HepG2 (cell line): ENCODE measurements at places on chromosomes 12 and 14. TPM values are rescaled to one million over a fixed set of nuclear protein-coding genes. Genes with fewer than 3 reads are reported as not detected.

Gene POTEG
- not detected in 2 replicates for total RNA-seq

Gene COL2A1
- total RNA-seq: 9.2 and 38.3 TPM in 2 replicates

- H3K27me3 ChIP-seq: no peaks in the 10 kb centered on the region; the same call in 2 of the 3 replicates
- no peak for DNase-seq
- H3K36me3 ChIP-seq: no peaks in the 10 kb centered on the region
- H3K4me3 ChIP-seq: no peak overlapping the region
- H3K27ac ChIP-seq: no peak overlapping the region
Measured at GRCh38 chr12:70648831-70649230, 11.6 kb upstream of the PTPRB start.

GRCh38 chr14:69763761-69764510 is 3.0 kb upstream of the SRSF5 start:
- H3K4me1 ChIP-seq: peaks cover 18% of the 10 kb centered on the region
- H3K4me3 ChIP-seq: no peak overlapping the region
- no peak overlapping the region for H3K27ac ChIP-seq
- no peaks in the 10 kb centered on the region for H3K27me3 ChIP-seq

Gene TAS2R8
- 0.09 TPM in 1 of 2 replicates, not detected in the other for total RNA-seq

GRCh38 chr14:71076462-71077092 is 169.3 kb downstream of the PCNX1 start:
- no peak for DNase-seq
- no peak overlapping the region for H3K4me3 ChIP-seq
- no peak overlapping the region for H3K27ac ChIP-seq
- peaks cover 45% of the 10 kb centered on the region for H3K36me3 ChIP-seq

- no peak overlapping the region for H3K27ac ChIP-seq
- H3K27me3 ChIP-seq: no peaks in the 10 kb centered on the region
- H3K36me3 ChIP-seq: no peaks in the 10 kb centered on the region
- DNase-seq: no peak
- H3K4me1 ChIP-seq: peaks cover 6% of the 10 kb centered on the region; the same call in 1 of the 2 replicates
- no peak overlapping the region for H3K4me3 ChIP-seq
Measured at GRCh38 chr14:30808576-30808975, 65.8 kb upstream of the COCH start.

Gene TSPAN11
- total RNA-seq: 0.07 and 0.13 TPM in 2 replicates

Gene B3GNT4
- total RNA-seq: 0.04 TPM in 1 of 2 replicates, not detected in the other

GRCh38 chr14:74347097-74347794 is 1.0 kb upstream of the VRTN start:
- H3K36me3 ChIP-seq: no peaks in the 10 kb centered on the region
- no peak overlapping the region for H3K27ac ChIP-seq
- H3K4me3 ChIP-seq: no peak overlapping the region
- no peak for DNase-seq
- peaks cover 6% of the 10 kb centered on the region; the same call in 1 of the 2 replicates for H3K4me1 ChIP-seq

GRCh38 chr14:25006961-25007795 is 42.8 kb downstream of the STXBP6 start:
- H3K27me3 ChIP-seq: no peaks in the 10 kb centered on the region
- no peaks in the 10 kb centered on the region for H3K36me3 ChIP-seq

Gene NDRG2
- total RNA-seq: 27.2 and 27.4 TPM in 2 replicates

- peaks cover 14% of the 10 kb centered on the region for H3K4me1 ChIP-seq
- DNase-seq: no peak
- H3K27ac ChIP-seq: no peak overlapping the region
- H3K4me3 ChIP-seq: no peak overlapping the region
- peaks cover 5% of the 10 kb centered on the region for H3K36me3 ChIP-seq
- no peaks in the 10 kb centered on the region for H3K27me3 ChIP-seq
Measured at GRCh38 chr12:95100264-95101190, 27.1 kb upstream of the NR2C1 start.

Gene ADCY4
- not detected in 2 replicates for total RNA-seq

- no peaks in the 10 kb centered on the region for H3K36me3 ChIP-seq
- H3K27me3 ChIP-seq: no peaks in the 10 kb centered on the region
- no peaks in the 10 kb centered on the region for H3K4me1 ChIP-seq
- H3K4me3 ChIP-seq: no peak overlapping the region
- no peak for DNase-seq
Measured at GRCh38 chr12:66196806-66197205, 7.8 kb downstream of the IRAK3 start.

Gene CCND2
- 1.1 and 1.4 TPM in 2 replicates for total RNA-seq

DNA sequence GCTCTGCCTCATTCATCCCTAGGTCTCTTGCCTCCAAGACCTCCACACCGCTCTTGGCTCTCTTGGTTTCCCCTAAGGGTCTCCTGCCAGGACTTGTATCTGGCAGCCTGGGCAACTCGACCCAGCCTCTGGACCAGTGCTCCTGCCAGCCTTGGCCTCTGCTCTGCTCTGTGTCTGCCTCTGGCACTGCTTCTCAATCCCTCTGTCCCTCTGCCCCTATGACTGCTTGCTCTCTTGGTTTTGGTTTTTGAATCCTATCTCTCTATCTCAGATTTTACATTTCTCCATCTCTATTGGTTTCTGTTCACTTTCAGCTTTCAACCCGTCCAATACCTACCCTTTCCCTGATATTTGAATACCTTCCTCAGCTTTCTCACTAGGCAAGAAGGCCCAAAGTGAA is 6.3 kb downstream of the ITGA5 start:
- H3K4me1 ChIP-seq: peaks cover 8% of the 10 kb centered on the region
- H3K36me3 ChIP-seq: no peaks in the 10 kb centered on the region
- H3K27me3 ChIP-seq: peaks cover 16% of the 10 kb centered on the region; the same call in 2 of the 3 replicates
- no peak overlapping the region for H3K27ac ChIP-seq
- no peak for DNase-seq

DNA sequence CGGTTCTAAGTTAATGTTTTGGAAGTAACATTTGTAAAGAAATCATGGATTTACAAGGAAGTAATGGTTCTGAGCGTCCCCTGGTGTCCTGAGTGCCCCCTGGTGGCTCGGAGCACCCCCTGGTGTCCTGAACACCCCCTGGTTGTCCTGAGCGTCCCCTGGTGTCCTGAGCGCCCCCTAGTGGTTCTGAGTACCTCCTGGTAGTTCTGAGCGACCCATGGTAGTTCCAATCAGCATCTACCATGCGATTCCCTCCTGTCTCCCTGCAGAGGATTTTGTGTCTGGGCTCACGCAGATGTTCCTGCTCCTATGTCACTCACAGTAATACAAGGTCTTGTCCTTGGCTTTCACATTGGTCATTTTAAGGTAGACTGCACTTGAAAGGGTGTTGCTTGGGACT is 1352.9 kb downstream of the TMEM121 start:
- no peak overlapping the region for H3K27ac ChIP-seq
- no peak overlapping the region for H3K4me3 ChIP-seq
- H3K4me1 ChIP-seq: no peaks in the 10 kb centered on the region
- no peaks in the 10 kb centered on the region for H3K36me3 ChIP-seq

GRCh38 chr12:59075968-59076490 is 155.7 kb upstream of the LRIG3 start:
- no peak overlapping the region for H3K27ac ChIP-seq
- no peak for DNase-seq
- H3K4me1 ChIP-seq: no peaks in the 10 kb centered on the region
- H3K27me3 ChIP-seq: no peaks in the 10 kb centered on the region

Gene SOX5
- total RNA-seq: 42.9 and 76.4 TPM in 2 replicates

Gene GUCY2C
- total RNA-seq: not detected in 2 replicates

- DNase-seq: no peak
- no peak overlapping the region for H3K4me3 ChIP-seq
- no peak overlapping the region for H3K27ac ChIP-seq
- H3K4me1 ChIP-seq: no peaks in the 10 kb centered on the region
- no peaks in the 10 kb centered on the region for H3K36me3 ChIP-seq
Measured at GRCh38 chr12:47610686-47611252, 95.1 kb downstream of the RPAP3 start.

- H3K27me3 ChIP-seq: no peaks in the 10 kb centered on the region
- no peaks in the 10 kb centered on the region for H3K36me3 ChIP-seq
- peaks cover 5% of the 10 kb centered on the region; the same call in 1 of the 2 replicates for H3K4me1 ChIP-seq
- no peak overlapping the region for H3K4me3 ChIP-seq
- no peak for DNase-seq
- no peak overlapping the region for H3K27ac ChIP-seq
Measured at GRCh38 chr12:92457458-92458180, 245.2 kb upstream of the PLEKHG7 start.

Gene EML5
- total RNA-seq: 0.11 and 0.13 TPM in 2 replicates

GRCh38 chr12:24080465-24080864 is 131.0 kb upstream of the SOX5 start:
- peak; percentile 93 for DNase-seq
- peak overlapping the region; percentile 79 for H3K27ac ChIP-seq
- H3K36me3 ChIP-seq: no peaks in the 10 kb centered on the region

DNA sequence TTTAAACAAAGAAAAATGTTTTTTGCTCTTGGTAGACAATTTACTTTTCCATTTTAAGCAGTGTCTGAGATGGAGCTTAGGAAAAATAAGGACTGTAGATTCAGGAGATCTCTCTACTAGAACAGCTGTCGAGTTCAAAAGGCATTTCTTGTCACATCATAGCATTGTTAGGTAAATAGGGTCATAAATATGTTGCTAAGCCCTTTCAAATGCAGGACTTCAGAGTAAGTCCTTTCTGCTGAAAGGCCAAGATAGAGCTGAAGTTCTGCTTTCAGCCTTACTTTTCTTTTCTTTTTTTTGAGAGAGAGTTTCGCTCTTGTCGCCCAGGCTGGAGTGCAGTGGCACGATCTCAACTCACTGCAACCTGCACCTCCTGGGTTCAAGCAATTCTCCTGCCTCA is 98.2 kb downstream of the SYNE2 start:
- DNase-seq: no peak
- H3K4me1 ChIP-seq: no peaks in the 10 kb centered on the region
- H3K36me3 ChIP-seq: no peaks in the 10 kb centered on the region
- no peaks in the 10 kb centered on the region for H3K27me3 ChIP-seq
- H3K27ac ChIP-seq: no peak overlapping the region
- no peak overlapping the region for H3K4me3 ChIP-seq

DNA sequence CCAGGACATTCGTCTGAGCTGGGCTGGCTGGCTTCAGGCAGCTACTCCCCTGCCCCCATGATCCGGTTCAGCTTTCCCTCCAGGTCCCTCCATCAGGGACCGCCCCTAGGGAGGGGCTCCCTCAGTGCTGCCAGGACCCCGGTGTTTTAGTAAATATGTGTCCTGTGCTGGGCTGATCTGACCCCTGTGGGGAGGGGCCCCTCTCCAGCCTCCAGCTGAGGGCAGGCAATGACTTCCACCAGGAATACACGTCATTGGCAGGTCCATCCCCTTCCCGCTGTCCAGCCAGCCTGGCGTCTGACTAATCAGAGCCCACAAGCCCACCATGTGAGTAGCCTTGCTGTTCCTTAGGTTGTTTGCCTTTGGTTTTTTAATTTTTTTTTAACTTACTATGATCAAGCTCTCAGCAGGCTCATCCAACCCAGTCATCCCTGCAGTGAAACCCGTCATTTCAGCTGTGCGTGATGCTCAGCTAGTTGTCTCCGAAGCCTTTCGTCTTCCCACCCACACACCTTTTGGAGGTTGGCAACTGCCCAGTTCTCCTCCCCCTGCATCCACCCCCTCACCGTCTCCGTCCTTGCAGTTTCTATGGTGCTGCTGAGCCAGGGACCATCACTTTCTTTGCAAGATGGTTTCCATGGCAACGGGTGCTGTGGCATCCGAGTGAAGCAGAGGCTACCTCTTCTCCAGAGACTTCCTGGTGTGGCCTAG is 16.0 kb upstream of the SERPINA4 start:
- no peaks in the 10 kb centered on the region for H3K27me3 ChIP-seq
- no peak for DNase-seq
- H3K4me1 ChIP-seq: peaks cover 99% of the 10 kb centered on the region
- no peak overlapping the region for H3K27ac ChIP-seq

DNA sequence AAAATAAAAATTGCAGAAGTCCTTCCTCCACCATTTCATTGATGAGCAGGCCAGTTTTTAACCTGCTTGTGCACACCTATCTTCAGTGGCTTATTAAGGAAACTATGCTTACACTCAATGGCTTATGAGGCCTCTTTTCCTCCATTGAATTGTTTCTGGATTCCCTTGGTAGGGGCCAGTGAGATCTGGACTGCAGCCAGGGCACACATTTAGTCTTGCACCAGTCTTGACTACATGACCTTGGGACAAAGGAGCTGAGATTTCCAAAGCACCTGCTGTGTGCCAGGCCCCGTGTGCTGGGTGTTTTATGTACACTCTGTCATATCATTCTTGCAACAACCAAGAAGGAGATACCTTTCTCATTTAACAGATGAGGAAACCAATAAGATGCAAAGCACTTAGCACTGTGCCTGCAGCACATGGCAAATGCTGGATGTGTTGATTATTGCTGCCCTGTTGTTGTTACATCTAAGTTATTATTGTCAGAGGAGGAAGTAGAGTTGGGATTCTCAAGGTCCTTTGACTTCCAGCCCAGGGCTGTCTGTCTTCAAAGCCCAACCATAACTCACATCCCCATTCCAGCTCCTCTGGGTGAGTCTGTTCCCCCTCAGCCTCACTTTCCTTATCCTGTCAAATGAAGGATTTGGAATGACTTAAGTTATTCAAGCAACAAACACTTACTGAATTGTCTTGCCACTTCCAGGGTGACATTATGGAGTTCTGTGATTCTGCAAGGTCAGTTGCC is 31.6 kb upstream of the RIN3 start:
- no peaks in the 10 kb centered on the region for H3K36me3 ChIP-seq
- H3K4me3 ChIP-seq: no peak overlapping the region
- no peak overlapping the region for H3K27ac ChIP-seq
- H3K4me1 ChIP-seq: peaks cover 6% of the 10 kb centered on the region; the same call in 1 of the 2 replicates
- H3K27me3 ChIP-seq: peaks cover 3% of the 10 kb centered on the region

- no peak overlapping the region for H3K27ac ChIP-seq
- DNase-seq: no peak
- no peaks in the 10 kb centered on the region for H3K36me3 ChIP-seq
- H3K27me3 ChIP-seq: no peaks in the 10 kb centered on the region
- H3K4me3 ChIP-seq: no peak overlapping the region
Measured at GRCh38 chr14:56268673-56269072, 150.5 kb downstream of the PELI2 start.

DNA sequence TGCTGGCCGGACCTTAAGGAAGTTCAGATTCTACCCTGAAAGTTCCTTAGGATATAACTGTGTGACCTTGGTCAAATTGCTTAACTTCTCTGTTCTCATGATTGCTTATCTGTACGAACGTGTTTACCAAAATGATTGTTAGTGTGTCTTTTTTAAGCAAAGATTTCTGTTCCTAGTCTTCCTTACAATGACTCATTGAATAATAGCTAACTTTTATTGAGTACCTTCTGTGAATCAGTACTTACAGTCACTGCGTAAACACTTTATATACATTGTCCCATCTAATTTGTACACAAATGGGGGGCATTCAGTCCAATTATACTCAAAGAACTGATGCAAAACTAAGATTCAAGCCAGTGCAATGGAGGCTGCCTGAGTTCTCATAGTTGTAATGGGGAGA is 4.2 kb upstream of the TMEM30B start:
- no peak overlapping the region for H3K4me3 ChIP-seq
- peaks cover 24% of the 10 kb centered on the region for H3K4me1 ChIP-seq
- no peak overlapping the region for H3K27ac ChIP-seq
- DNase-seq: no peak
- no peaks in the 10 kb centered on the region for H3K36me3 ChIP-seq

GRCh38 chr14:88359500-88359899 is 26.0 kb upstream of the SPATA7 start:
- H3K27me3 ChIP-seq: no peaks in the 10 kb centered on the region
- no peaks in the 10 kb centered on the region for H3K36me3 ChIP-seq
- no peak overlapping the region for H3K27ac ChIP-seq
- H3K4me1 ChIP-seq: peaks cover 3% of the 10 kb centered on the region
- DNase-seq: no peak

- no peak for DNase-seq
- no peak overlapping the region for H3K4me3 ChIP-seq
- H3K36me3 ChIP-seq: no peaks in the 10 kb centered on the region
Measured at GRCh38 chr14:35938770-35939169, 112.6 kb downstream of the BRMS1L start.
